ENCODE measurements at places on chromosomes 11 and 22.

DNA sequence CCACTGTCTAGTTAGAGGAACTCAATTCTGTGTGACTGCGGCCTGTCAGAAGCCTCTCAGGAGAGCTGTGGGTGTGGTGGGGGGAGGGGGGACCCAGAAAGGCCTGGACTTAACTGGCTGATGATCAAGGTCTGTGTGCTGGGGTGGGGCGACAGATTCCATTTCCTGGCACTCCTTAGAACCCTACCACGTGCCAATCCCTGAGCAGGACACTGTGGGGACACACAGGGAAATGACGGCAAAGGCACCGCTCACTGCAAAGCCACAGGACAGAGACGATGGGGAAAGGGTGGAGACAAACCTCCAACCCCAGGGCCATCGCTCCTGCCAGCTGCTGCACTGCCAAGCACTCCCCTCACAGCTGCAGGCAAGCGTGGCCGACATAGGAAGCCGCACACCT is 58.4 kb upstream of the BID start:
- no peak for DNase-seq

DNA sequence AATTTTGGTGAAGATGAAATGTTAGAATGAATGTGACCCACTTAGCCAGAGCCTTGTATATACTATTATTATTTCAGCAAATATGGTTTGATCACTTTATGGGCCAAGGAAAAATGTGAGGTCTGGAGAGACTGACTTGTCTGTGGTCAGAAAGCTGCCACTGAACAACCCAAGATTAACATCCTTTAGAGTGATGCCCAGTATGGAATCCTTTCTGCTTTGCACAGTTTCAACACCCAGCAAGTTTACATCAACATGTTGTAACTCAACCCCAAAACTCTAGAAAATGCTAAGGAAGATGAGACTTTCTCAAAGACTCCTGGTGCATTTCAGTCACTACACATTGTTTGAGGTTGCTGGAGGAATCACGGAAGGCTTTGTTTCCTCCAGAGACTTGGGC is 107.7 kb downstream of the SNX19 start:
- no peak for DNase-seq

DNA sequence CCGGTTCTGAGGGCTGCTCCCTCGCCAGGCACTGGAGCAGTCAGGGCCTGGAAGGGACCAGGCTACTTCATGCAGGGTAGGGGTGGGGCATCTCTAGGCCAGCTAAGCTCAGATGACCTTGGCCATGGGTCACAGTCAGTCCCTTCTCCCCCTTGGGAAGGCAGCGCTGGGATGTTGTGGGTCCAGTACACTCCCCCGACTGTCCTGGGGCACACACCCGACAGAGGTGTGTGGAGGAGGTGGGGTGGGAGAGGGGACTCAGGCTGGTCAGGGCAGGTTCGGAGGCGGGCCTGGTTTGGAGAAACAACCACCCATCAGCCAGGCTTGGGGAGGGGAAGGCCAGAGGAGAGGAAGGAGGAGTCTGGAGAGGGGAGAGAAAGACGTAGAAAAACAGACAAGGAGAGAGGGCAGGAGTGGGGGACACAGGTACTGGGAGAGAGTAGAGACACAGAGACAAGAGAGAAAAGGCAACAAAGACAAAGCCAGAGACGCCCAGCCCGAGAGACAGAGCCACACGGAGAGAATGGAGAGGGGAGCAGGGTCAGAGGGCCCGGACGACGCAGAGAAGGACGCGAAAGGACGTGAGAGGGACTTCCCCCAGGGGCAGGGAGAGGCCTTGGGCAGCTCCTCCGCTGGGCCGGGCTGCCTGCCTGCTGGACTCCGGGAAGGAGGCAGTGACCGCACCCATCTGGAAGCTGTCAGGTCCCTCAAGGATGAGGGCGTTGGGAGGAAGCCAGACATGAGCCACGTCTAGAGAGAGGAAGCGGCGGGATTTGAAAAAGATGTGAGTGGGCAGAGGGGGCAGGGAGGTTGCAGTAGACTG is 30.6 kb upstream of the TSKU start:
- DNase-seq, result no peak

DNA sequence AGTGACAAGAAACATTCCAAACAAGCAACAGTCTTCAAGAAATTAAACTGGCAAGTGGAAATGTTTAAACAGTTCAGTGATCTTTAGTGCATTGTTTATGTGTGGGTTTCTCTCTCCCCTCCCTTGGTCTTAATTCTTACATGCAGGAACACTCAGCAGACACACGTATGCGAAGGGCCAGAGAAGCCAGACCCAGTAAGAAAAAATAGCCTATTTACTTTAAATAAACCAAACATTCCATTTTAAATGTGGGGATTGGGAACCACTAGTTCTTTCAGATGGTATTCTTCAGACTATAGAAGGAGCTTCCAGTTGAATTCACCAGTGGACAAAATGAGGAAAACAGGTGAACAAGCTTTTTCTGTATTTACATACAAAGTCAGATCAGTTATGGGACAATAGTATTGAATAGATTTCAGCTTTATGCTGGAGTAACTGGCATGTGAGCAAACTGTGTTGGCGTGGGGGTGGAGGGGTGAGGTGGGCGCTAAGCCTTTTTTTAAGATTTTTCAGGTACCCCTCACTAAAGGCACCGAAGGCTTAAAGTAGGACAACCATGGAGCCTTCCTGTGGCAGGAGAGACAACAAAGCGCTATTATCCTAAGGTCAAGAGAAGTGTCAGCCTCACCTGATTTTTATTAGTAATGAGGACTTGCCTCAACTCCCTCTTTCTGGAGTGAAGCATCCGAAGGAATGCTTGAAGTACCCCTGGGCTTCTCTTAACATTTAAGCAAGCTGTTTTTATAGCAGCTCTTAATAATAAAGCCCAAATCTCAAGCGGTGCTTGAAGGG is 6.0 kb downstream of the MALAT1 start:
- DNase-seq, result no peak

DNA sequence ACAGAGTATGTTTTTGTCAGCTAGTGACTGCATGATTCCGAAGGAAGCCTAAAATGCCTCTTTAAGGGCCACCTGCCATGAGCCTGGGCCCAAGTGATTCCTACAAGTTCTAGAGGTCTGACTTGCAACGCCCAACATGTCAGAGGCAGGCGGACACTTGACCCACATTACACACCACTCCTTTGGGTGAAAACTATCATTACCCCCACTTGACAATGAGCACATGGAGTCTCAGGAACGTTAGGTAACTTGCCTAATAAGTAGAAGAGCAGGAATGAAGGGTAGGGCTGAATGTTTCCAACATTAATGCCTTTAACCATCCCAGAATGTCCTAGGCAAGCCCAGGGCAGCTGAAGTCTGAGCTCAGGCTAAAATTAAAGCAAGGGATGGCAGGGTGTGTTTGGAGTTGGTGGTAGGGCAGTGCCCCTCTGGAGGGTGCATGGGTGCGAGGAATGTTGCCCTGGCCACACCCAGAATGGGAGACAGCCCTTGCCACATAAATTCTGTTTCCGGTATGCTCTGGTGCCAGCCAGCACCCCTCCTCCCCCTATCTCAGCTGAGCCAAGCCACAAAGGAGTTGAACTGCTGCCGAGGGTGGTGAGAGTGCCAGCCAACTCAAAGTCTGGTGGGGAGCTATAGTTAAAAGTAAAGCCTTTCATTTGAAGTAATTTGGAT is 2.5 kb downstream of the PLAAT2 start:
- DNase-seq, result no peak

DNA sequence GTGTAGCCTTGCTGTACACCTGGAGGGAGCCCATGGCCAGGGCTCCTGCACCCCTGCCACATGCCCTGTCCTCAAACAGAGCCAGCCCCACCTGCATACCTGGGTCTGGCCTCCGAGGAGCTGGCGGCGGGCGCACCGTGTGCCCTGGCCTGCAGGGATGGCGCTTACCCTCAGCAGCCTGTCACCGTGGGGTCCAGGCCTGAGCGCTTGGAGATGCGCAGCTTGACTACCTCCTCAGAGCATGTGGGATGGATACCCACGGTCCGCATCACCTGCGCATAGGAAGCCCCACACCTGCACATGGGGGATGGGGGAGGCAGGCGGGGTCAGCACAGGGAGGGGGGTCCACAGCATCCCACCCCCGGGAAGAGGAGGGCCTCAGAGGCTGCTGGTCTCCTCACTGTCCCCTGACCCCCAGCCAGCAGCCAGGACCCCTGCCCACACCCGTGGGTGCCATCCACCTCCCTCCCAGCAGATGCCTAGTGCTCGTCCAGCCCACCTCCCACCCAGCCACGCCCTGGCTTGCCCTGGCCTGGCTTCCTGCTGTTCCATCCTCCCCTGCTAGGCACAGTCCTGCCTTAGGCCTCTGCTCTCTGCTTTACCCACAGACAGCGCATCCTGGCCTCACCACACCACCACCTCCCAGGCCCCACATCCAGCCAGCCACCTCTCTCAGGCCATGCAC is 22.4 kb upstream of the GNB1L start:
- no peak for DNase-seq

DNA sequence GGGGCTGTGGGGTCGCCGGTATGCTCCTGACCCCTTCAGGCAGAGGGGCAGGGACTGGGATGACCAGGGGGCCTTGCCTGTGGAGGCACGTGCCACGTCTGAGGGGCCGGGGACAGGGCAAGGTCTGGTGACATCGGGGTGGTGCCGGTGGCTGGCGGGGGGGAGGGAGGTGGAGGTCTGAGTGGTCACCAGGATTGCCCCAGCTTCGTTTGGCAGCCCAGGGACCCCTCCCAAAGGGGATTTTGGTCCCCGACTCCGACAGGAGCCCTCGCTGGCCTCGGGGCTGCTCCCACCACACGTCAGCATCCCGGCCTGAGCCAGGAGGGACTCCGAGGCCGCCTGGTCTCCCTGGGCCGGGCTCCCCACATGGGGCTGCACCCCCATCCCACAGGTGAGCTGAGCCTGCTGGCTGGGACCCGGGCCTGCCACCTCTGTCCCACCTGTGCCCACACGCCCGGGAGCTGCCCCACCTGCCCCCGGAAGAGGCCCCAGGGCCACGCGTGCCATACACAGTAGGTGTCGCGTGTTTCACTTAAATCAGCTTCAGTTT is 1.1 kb upstream of the MUC6 start:
- no peak for DNase-seq
